Stimulated activated naive CD4-positive, alpha-beta T cell (primary cell): ENCODE measurements at places on chromosomes 7 and 10.

DNA sequence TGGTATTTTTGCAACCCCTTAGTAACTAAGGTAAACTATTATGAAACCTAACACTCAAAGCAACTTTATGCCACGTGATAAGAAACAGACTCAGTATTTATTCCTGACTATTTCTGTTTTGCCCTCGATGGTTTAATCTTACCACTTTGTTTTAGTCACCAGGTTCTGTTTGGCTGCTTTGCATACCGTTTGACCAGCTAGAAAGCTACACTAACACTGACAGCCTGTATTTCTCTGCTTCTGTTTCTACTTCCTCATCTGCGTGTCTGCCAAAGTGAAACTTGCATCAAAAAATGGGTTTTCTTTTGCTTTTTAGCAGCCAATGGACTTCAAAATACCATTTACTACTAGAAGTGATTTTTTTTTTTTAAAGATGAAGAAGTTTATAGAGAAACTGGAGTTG lies 802.5 kb downstream of the GRM8 start:
- no peak for DNase-seq

DNA sequence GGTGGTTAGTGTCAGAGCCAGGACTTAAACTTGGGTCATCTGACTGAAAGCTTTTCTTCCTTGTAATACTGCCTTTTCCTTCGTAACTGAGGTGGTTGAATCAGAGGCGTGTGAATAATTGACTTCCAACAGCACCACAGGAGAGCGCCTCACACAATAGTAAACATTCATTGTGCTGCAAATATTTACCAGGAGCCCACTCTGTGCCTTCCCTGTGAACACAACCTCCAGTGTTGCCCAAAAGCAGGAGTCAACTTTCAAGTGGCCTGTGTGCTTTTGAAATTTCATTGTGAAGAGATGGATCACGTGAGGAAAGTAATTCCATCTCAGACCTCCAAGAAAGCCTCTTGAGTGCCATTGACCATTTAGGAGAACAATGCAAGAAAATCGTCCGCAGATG lies 60.2 kb downstream of the ADRA2A start:
- DNase-seq: no peak

DNA sequence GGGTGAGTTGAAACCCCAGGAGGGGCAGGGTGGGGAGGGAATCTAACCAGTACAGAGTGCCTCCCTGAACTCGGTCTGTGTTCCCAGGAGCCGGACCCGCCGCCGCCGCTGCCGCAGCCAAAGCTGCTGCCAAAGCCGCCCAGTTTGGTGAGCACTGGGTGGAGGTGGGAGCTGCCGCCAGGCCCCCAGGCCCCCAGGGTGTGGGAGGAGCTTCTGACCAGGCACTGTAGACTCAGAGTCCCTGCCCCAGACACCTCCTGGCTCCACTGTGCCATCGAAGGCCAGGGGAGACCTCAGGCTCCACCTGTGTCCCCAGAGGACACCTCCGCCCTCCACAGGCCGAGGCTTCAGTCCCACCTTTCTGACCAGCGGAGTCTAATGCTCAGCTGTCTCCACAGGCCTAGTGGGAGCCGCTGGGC lies 20.4 kb upstream of the LIMK1 start:
- no peak for DNase-seq

GRCh38 chr10:110304394-110304779 lies 333 bp downstream of the SMNDC1 start:
- no peak for DNase-seq

DNA sequence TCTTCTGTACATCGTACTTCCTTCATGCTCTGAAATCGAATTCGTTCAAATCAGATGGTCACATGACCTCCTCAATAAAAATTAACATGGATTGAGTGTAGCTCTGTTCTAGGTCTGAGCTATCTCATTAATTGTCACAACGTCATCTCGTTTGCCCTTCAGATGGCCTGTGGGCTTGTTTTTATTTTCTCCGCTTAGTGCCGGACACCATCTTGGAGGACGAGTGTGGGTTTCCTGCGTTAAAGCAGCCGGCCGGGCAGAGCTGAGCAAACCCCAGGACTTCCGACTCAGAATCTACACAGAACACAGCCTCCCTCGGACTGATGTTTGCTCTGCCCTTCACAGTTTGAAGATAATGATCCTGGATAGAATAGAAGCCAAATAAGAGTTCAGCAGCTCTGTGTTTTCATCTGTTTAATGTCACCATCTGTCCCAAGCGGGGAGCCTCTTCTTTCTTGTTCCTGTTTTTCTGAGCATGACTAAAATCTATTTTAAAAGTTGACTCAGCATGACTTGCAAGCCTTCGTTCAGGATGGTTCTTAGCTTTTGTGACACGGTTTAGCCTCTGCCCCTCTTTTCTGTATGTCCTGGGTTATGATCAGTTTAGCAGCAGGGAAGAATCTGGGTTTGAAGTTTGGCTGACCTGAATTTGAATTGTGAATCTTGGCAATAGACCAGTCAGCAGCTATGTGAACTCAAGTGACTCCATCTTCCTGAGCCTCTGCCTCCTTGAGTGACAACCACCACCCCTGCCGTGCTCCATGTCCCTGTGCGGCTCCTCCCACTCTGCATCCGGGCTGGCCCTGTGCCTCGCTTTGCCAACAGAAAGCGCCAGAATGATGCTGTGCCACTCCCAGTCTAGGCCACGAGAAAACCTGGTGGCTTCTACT lies 30.6 kb upstream of the GALNTL5 start:
- DNase-seq: no peak

DNA sequence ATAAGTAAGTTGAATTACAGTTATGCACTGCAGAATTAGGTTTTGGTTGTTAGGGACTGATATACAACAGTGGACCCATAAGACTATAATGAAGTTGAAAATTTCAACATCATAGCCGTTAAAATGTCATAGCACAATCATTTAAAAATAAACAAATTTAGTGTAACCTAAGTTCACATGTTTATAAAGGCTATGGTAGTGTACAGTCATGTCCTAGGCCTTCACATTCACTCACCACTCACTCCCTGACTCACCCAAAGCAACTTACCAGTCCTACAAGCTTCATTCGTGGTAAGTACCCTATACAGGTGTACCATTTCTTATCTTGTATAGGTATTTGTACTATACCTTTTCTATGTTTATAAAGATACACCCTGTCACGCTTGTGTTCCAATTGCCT lies 113.7 kb downstream of the RAB11FIP2 start:
- DNase-seq: no peak

DNA sequence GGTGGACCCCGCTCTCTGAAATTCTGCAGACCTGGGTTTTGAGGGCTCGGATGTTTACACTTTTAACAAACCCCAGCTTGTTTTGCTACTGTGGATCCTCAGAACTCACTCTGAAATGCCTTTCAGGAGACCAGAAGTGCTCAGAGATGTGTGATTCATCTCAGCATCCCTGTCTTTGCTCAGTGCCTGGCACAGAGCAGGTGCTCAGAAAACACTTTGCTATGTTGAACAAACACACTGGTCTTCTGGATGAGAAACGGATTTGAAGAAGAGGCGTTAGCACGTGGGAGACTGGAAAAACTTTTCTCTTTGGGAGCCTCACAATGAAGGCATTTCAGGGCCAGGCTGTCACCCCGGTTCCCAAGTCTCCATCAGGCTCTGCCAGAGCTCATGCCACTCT lies 53.3 kb downstream of the SH3PXD2A start:
- DNase-seq: no peak

DNA sequence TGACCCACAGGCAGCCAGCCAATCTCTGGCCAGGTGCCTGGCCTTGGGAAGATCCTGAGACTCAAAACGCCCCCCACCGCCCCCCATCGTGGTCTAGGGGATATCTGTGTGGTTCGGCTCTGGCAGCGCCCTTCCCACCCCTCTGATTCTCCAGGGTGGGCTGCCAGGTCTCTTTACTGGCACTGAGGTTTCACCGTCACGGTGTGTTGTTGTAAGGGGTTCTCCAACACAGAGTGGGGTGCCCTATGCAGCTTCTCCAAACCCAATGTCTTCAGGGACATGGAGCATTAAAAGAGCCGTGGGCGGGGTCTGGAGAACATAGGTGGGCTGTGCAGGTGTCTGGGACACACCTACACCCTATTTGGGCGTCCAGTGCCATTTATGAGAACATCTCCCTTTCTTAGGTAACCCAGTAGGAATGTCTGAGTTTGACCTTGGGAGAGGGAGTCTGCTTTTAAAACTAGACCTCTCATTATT lies 1.5 kb downstream of the MAFK start:
- DNase-seq: peak; percentile 57

GRCh38 chr10:11036424-11037011 lies 18.8 kb downstream of the CELF2 start:
- DNase-seq: no peak

DNA sequence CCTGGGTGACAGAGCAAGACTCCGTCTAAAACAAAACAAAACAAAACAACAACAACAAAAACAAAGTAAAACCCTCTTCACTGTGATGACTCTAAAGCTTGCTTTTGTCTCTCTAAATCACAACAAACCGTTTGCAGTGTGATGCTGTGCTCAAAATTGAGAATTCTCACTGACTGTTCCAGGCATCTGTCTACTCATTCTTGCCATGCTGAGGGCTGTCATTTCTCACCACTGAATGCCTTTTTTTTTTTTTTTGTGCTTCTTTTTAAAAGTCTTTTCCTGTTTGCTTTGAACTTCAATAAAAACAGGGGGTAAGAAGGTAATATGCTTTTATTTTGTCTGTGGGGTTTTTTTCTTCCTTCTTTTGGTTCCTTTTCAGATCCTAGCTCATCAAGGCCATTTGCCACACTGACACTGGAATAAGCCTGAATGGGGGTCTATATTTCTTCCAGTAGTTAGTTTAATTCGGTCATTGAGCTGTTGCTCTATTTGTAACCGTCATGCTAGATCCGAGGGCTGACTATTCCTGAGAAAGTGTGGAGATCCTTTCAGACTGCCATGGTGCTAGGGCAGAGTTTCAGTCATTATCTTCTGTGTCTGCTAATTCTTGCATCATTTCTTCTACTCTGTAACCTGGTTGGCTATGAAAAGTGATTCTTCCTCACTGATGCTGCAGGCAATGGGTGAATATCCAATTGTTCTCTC lies 10.6 kb downstream of the FAS start:
- DNase-seq: no peak

GRCh38 chr7:73366127-73366526 lies 38.2 kb downstream of the FKBP6 start:
- DNase-seq: no peak

DNA sequence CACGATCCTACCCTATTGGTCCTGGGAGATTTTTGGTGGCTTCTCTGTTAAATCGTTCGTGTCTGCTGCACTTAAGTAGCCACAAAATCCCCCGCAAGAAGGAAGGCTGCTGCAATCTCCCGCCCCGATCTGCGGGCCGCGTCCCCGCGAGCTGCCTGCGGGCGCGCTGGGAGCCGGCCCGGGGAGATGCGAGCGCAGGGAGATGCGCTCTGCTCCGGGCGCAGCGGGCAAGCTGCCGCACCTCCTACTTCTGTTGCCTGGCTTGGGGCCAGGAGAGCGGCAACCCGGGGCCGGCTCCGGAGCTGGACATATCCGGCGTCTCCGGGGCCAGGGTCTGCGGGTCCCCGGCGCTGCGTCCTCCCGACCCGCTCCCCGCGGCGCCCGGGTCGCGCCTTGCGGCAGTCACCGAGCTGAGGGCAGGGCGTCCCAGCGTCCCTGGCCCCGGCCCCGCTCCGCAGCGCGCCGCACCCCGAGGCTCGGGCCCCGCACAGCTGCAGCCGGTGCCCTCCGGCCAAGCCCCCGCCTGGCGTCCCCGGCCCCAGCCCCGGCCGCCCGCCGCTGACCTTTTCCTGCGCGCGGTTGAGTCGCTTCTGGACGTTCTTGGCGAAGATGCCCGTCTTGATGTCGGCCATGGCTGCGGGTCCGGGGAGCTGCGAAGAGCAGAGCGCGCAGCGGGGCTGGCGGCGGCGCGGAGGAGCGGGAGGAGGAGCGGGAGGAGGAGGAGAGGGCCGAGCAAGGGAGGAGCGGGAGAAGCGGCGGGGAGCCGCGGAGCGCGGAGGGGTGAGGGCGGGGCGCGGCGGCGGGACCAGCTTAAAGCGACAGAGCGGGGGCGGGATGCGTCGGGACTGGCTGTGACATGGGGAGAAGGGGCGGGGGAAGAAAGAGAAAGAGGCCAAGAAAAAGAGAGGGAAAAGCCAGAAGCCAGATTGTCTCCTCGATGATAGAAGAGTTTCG lies at the start of gene AMPH:
Gene AMPH (minus strand): TSS at position 654 of the 954 bp plus-strand sequence. CDS start 22 bp downstream, at position 632.
- no peak for DNase-seq

DNA sequence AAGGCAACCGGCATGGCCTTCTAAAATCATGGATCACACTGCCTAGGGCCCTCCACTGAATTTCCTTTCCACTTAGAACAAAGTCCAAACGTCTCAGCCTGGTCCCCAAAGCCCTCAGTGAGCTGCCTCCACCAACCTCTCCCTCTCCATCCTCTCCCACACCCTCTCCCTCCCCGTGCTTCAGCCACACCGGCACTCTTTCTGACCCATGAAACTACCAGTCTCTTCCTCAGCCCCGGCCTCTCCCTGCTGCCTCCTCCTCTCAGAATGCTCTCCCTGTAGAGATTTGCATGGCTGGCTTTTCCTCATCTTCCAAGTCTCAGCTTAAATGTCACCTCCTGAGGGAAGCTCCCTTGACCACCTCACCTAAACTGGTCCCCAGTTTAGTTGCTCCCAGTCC lies 219.0 kb upstream of the ZMIZ1 start:
- DNase-seq: no peak

- DNase-seq: no peak
These were observed 81.8 kb downstream of the PTPRZ1 start for GRCh38 chr7:121954803-121955202.

- DNase-seq: no peak
These were observed 302.7 kb downstream of the HDAC9 start for GRCh38 chr7:18798088-18798906.

DNA sequence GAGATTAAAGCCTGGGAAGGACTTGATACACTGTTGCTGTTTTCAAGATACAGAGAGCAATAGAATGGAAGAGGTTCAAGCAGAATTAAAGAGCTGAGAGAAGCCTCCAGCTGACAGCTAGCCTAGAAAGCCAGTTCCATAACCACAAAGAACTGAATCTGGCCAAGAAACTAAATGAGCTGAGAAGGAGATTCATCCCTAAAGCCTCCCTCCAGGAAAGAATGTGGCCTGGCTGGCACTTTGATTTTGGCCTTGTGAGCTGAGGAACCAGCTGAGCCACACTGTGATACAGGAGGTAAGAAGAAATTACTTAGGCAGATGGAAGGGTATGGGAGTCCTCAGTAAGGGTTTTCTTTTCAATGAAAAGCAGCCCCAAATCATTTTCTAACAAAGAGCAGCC lies 324.1 kb downstream of the PHF14 start:
- DNase-seq: no peak

GRCh38 chr10:77416311-77417135 lies 221.1 kb downstream of the KCNMA1 start:
- no peak for DNase-seq

DNA sequence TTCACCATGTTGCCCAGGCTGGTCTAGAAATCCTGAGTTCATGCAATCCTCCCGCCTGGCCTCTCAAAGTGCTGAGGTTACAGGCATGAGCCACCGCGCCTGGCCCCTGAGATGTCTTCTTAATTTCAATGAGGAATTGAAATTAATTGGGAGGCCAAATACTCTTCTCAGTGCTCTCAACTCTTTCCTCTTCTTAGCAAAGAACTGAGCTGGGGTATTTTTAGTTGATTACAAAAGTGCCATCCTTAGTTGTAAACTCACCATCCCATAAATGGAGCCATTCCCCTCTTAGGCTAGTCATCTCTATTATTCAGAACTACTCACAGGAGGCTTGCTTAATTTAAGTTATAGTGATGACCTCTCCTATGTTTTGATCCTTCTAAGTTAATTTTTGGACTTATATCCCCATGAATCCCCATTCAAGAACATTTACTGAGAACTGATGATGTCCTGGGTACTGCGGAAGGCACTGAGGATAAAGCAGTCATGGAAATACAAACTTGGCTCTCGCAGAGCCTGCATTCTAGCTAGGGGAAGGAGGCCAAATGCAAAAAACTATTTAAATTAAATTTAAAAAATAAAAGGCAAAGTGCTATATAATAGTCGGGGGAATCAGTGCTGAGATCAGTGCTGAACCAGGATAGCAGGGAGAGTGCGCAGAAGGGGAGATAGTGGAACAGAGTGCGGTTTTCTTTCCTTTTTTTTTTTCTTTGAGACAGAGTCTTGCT lies 145.3 kb downstream of the SFMBT2 start:
- no peak for DNase-seq
